AG20443 (cell line): ENCODE measurements at places on chromosomes 2 and 18.

DNA sequence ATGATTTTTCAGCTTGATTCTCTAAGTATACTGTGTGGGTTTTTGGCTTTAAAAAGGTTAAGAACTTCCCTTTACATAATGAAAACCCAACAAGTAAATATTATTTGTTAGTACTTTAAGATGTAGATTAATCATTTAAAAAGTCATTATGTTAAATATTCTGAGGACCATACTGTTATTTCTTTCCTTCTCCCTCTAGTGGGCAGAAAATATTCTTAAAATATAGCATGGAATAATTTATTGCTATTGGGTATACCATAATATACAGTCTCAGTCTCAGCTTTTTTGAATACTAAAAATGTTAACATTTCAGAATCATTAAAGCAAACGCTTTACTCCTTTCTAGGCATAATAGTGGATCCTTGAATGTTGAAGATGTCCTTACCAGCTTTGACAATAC is 28.1 kb downstream of the CAMKMT start:
- DNase-seq: no peak

- DNase-seq: no peak
Observed at GRCh38 chr2:229475778-229476177, 204.7 kb upstream of the PID1 start.

DNA sequence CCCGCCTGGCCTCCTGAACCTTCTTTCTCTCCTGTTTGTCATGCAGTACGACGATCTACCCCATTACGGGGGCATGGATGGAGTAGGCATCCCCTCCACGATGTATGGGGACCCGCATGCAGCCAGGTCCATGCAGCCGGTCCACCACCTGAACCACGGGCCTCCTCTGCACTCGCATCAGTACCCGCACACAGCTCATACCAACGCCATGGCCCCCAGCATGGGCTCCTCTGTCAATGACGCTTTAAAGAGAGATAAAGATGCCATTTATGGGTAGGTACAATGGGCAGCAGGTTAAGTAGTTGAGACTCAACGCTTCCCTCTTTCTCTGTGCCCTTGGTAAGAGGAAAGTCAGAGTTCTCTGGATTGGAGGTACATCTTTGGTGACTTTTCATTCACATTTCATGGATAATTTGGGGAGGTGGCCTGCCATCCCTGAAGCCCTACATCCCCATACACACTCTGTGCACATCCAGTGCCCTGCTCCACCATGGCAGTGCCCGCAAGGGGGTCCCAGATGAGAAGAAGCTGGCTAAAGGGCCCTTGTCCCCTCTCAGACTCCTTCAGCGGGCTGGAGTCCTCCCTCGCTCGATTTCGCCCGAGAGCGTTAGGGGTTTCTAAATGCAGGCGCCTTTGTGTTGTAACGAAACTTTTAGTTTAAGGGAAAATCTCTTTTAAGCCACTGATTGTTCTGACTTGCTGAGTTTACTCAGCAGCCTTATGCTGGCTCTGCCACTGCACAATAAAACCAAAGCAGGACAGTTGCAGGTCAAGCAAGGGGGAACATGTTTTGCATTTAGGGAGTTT is 3.0 kb downstream of the MEIS1 start:
- no peak for DNase-seq

DNA sequence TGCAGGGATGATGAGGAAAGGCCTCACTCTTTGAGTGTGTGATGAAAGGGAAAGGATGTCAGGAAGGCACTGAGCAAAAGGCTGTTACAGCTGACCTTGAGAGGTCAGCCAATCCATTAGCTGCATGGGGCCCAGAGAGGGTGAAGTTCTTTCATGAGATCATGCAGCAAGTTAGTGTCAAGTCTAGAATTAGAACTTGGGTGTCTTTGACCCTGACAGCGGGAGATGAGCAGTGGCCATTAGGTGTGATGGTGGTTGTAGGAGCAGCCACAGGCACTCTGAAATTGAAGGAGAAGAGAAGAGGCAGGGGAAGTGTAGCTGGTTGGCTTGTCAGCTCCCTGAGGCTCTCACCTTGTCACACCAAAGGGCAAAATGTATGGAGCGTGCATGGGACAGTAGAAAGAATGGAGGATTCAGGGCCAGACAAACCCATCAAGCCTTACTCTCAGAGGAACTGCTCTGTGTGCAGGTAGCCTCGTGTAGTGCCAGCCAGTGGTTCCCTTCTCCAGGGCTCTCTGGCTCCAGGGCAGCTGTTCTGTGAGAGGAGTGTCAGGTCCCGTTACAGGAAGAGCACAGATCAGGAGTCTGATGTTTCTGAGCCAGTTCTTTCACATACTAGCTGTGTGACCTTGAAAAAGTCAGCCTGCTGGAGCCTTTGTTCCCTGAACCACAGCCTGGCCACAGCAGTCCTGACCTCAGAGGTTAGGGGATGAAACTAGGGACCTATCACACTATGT is 35.9 kb downstream of the MAP4K4 start:
- DNase-seq: no peak

GRCh38 chr18:63342206-63342605 is 22.6 kb upstream of the BCL2 start:
- peak; percentile 56 for DNase-seq

DNA sequence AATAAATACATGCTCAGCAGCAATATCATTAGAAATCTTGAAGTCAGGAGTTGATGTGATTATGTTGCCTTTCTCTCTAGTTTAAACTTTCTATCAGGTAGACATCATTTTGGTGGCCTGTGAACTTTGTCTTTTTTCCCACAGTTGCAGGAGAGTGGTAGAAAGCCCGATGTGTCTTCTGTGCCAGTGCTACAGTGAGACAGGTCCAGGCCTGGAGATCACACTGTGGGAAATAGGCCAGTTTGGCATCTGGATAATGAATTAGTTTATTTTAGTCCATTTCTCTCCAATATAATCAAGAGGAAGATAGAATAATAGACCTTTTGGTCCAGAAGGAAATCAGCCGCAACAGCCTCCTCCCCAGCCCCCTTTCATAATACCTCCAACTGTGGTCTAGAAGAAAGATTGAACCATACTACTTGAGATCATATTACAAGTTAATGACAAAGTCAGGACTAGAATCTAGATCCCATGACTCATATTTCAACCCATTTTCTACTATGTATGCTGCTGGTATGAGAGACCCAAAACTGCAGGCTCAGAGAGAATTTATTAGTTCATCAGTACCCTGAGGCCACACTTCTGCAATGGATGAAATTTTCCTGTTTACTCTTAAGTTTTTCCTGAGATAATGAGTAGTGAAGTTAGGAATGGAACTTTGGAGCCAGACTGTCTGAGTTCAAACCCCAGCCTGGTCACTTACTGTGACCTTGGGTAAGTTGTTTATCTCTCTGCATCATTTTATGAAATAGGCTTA is 20.6 kb downstream of the KCMF1 start:
- DNase-seq: peak; percentile 73

GRCh38 chr18:8741532-8741931 is 36.2 kb downstream of the MTCL1 start:
- no peak for DNase-seq

GRCh38 chr2:240136671-240137292 is 677 bp upstream of the COPS9 start:
- no peak for DNase-seq

DNA sequence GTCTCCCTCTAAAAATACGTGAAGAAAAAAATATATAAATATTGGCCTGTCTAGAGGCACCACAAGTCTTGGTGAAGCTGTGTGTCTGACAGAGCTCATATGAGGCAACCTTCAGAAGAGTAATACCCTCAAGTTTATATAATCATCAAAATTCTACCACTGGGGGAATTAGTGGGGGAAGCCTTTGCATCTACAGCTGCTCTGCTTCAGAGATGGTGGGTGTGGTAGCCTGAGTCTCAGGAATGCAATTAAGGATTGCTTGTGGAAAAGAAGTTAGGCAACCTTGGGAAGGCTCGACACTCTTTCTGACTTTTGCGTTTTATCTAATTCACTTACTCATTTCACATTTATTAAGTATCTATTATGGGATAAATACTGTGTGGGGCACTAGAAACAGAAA is 17.4 kb downstream of the TPGS2 start:
- DNase-seq: peak; percentile 80

GRCh38 chr18:48791636-48792105 is 159.1 kb downstream of the SMAD7 start:
- no peak for DNase-seq

- DNase-seq: peak; percentile 76
Observed at GRCh38 chr2:219522111-219523030, 8.1 kb downstream of the ASIC4 start.
